ENCODE measurements at places on chromosomes 7 and 10. TPM values are rescaled to one million over a fixed set of nuclear protein-coding genes. Genes with fewer than 3 reads are reported as not detected.
A peak's percentile ranks its signal among the peaks of the same experiment; 100 is the strongest.

DNA sequence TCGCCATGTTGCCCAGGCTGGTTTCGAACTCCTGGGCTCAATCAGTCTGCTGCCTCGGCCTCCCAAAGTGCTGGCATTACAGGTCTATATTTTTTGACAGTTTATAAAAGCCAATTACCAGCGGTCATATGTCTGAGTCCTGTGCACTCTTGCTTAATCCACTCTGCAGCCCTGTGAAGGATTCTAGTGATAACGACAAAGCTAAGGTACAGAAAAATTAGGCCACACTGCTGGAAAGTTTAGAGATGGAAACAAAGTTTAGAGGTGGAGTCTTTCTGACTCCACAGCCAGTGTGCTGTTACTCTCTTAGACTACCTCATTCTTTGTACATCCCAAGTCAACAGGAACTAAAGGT lies 707 bp downstream of the PTER start:
- H3K4me1 ChIP-seq, result no peaks in the 10 kb centered on the region
- no peaks in the 10 kb centered on the region for H3K36me3 ChIP-seq
- no peak overlapping the region for H3K27ac ChIP-seq
- peak overlapping the region; percentile 50 for H3K4me3 ChIP-seq
- no peaks in the 10 kb centered on the region for H3K27me3 ChIP-seq

Gene SPDYE16
- total RNA-seq, result 0.35 TPM

- H3K36me3 ChIP-seq, result no peaks in the 10 kb centered on the region
- no peaks in the 10 kb centered on the region for H3K27me3 ChIP-seq
- no peak overlapping the region for H3K27ac ChIP-seq
- DNase-seq, result no peak
- no peaks in the 10 kb centered on the region for H3K4me1 ChIP-seq
- no peak overlapping the region for H3K4me3 ChIP-seq
Observed at GRCh38 chr10:106947643-106948042, 216.9 kb downstream of the SORCS1 start.

DNA sequence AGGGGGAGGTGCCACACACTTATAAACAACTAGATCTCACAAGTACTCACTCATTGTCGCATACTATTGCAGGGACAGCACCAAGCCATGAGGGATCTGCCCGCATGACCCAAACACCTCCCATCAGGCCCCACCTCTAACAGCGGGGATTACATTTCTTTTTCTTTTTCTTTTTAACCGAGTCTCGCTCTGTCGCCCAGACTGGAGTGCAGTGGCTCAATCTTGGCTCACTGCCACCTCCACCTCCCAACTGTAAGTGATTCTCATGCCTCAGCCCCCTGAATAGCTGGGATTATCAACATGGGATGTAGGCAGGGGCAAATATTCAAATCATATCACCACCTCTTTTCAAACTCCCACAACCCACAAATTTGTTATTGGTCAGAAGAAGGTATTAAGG lies 76.7 kb downstream of the SKAP2 start:
- DNase-seq, result no peak
- no peak overlapping the region for H3K4me3 ChIP-seq
- H3K4me1 ChIP-seq, result no peaks in the 10 kb centered on the region
- H3K36me3 ChIP-seq, result no peaks in the 10 kb centered on the region

GRCh38 chr10:1598393-1599153 lies 138.8 kb downstream of the ADARB2 start:
- H3K4me1 ChIP-seq, result no peaks in the 10 kb centered on the region
- DNase-seq, result no peak
- no peaks in the 10 kb centered on the region for H3K27me3 ChIP-seq
- no peak overlapping the region for H3K4me3 ChIP-seq
